ENCODE measurements at places on chromosomes 3 and 15. TPM values are rescaled to one million over a fixed set of nuclear protein-coding genes. Genes with fewer than 3 reads are reported as not detected.
A peak's percentile ranks its signal among the peaks of the same experiment; 100 is the strongest.

NCBP2 gene
- 76.1 TPM for total RNA-seq

CASR gene
- not detected for total RNA-seq

- no peak for DNase-seq
Observed at GRCh38 chr3:42663581-42664437, 10.3 kb downstream of the ZBTB47 start.

GRCh38 chr15:47870956-47871625 lies 153.8 kb downstream of the SEMA6D start:
- DNase-seq, result peak; percentile 91

DNA sequence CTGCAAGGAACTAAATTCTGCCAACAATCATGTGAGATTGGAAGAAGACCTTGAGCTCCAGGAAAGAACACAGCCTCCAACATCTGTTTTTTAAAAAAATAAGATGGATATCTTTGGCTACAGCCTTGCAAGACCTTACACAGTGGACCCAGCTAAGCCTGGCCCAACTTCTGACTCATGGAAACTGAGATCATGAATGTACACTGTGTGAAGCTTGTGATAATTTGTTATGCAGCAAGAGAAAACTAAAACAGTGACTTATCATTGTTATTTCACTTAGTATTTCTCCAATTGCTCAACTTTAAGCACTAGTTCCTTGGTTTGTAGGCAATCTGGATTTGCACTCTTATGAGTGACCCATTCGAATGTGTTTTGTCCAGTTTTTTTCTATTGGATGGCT lies 29.3 kb downstream of the SHQ1 start:
- peak; percentile 42 for DNase-seq

All from endothelial cell of umbilical vein (primary cell).